ENCODE measurements at places on chromosomes 16 and 17.

DNA sequence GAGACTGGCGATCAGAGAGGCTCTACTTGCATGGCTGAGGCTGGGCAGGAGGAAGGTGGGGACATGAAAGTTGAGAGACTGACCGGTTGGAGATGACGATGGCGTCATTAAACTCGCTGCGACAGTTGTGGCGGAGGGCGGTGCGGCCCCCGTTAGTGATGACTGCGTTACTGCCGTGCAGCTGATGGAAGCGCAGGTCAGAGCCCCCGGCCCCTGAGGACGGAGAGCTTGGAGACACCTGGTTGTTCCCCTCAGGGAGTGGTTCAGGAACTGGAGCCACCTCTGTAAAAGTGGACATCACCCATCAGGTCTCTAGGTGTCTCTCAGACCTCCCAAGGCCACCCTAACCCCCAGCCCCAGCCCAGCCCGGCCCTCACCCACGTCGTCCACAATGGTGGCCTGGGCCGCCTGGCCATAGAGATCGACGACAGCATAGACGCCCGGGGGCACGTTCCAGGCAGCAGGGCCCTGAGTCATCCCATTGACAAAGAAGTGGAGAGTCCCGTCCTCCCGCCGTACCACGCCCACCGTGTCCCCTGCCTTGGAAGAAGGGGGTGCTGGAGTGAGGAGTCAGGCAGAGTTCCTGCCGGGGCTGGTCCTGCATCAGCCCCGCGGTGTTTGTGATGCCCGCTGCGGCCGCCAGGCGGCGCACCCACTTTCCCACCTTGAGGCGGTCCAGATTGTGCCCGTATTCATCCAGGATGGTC is 5.3 kb downstream of the NEURL4 start:
- no peak for DNase-seq

- no peak for DNase-seq
Observed at GRCh38 chr17:10229181-10229580, 30.8 kb upstream of the GAS7 start.

DNA sequence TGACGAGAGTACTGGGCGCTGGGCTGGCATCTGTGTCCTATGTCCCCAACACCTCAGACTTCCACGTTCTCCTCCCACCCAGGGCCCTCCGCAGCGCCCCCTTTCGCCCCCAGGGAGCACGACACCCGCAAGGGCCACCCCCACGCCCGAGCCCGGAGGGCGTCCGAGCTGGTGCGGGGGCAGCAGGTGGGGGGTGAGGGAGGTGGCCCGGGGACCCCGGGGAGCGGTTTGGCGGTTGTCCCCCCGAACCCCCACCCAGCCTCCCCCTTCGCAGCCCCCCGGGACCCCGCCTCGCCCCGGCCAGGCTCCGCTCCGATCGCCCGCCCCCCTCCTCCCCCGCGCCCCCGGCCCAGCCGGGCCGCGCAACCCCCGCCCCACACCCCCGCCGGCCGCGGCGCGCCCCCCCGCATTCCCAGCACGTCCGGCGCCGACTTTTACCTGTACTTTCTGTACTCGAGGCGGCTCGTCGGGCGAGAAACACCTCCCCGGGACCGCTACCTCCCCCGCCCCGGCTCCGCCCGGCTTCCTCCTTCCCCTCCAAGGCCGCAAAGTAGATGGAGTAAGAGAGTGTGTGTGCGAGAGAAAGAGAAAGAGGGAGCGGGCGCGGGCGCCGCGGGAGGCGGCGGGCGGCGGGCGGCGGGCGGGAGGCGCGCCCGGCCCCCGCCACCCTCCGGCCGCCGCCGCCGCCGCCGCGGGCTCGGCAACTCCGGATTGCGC is 901 bp downstream of the CDYL2 start:
- DNase-seq: no peak

GRCh38 chr17:38403491-38403890 is 24.8 kb upstream of the ARHGAP23 start:
- DNase-seq: no peak

DNA sequence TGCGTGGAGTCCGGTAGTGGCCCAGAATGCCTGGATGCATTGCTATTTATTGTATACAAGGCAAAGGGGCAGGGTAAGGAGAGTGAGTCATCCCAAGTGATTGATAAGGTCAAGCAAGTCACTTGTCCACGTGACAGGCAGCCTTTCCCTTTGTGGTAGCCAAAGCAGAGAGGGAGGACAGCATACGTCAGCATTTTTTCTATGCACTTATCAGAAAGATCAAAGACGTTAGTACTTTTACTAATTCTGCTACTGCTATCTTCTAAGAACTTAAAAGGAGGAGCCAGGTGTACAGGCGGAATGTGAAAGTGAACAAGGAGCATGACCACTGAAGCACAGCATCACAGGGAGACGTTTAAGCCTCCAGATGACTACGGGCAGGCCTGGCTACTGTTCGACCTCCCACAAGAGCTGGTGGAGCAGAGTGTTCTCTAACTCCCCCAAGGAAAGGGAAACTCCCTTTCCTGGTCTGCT is 47.9 kb upstream of the ARL4D start:
- no peak for DNase-seq

GRCh38 chr16:12210925-12211869 is 234.7 kb downstream of the SNX29 start:
- no peak for DNase-seq

DNA sequence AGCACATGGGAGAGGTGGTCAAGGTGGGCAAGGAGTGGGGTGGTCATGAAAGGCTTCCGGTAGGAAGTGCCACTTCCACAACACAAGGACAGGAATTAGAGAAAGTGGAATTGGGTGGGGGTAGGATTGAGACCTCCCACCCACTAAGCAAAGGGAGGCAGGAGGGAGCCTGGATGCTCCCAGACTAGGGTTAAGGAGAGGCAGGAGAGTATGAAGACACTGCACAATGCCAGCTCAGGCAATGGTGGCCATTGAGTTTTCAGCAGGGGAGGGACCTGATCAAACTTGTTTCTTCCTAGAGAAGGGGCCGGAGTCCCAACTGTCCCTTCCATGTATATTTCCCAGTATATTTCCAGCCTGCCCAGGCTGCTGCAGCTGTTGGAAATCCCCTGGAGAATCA is 3.1 kb upstream of the RAB11FIP4 start:
- DNase-seq: no peak

GRCh38 chr17:72193391-72194106 is 72.7 kb downstream of the SOX9 start:
- DNase-seq: no peak

GRCh38 chr17:59754552-59754951 is 47.1 kb downstream of the VMP1 start:
- no peak for DNase-seq

DNA sequence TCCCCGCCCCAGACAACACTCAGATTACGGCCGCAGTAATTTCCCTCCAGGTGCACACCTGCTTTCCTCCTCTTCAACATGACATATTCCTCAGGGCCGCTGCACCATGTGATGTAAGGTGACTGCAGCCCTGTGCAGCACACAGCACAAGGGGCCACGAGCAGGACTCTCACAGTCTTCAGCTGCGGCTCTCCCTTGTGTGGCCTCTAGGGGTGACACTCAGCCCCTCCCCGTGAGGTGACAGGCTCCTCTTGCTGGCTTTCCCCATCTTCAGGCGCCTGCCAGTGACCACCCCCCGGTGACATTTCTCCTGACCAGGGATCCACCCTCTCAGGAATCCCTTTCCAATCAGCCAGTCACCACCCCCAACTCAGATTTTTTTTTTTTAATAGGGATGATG is 31.3 kb upstream of the ABCC3 start:
- DNase-seq: no peak

- no peak for DNase-seq
Observed at GRCh38 chr17:14268264-14268663, 31.6 kb upstream of the CDRT15 start.

DNA sequence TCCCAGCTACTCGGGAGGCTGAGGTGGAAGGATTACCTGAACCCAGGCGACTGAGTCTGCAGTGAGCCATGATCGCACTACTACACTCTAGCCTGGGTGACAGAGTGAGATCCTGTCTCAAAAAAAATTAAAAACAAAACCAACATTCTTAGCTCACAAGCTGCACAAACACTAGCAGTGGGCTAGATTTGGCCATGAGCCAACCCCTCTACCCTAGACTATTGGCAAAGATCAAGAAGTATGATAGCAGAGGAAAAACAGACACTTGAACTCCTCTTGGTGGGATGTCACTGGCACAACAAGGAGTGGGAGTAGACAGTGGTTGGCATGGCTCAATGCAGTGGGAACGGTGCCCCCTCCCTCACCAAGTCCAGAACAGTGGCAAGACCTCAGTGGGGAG is 19.6 kb upstream of the RIPOR1 start:
- DNase-seq: no peak

- no peak for DNase-seq
Observed at GRCh38 chr17:9522074-9522473, 53.5 kb downstream of the STX8 start.

DNA sequence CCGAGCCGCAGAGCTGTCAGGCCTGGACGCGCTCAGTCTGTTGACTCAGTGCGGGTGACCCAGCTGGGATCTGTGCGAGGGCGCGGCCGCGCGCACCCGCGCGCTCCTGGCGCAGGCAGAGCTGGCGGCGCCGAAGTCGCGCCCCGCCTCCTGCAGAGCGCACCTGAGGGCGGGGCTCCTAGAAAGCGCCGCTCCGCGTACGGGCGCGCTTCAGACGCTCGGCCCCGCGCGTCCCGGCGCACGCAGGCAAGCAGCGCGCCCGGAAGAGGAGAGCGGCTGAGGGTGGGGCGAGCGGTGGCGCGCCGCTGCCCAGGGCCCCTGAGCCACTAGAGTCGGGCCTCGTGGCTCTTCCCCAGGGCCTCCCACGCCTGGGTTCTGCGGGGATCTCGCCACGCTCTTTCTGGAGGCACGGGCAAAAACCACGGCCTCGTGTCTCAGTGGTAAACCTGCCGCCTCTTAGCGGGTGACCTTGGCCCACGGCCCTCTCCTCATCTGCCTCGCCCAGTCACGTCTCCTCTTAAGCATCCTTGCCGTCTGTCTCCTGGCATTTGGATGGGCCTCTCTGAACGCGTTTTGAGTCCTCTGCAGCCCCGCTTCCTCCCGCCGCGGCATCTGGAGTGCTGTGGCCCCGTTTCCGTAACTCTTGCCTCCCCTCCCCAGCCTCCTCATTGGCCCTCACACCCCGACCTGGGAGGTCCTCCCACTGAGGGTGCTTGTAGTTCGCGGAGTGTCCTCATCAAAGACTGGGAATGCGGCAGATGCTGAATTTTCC is at the start of gene ABCA5:
ABCA5 (minus strand) TSS at position 74 of the 772 bp plus-strand sequence. CDS start 12,718 bp downstream, outside the sequence.
- peak; percentile 74 for DNase-seq

DNA sequence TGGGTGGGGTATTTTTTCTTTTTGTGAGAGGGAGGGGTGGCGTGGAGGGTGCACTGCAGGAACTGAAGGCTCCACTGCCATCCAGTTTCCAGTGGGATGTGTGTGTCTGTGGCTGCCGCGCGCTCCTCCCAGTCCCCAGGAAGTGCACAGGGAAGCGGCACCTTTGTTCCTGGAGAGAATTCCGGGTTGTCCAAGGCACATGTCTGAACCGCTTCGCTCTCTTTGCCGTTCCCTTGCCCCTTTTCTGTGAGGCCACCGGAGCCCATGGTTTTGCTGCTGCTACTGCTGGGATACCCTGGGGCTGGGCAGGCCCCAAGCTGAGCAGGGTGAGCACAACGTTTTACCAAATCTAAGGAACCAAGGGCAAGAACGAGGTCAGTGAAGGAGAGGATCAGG is 19.5 kb downstream of the ACSF3 start:
- DNase-seq: no peak

DNA sequence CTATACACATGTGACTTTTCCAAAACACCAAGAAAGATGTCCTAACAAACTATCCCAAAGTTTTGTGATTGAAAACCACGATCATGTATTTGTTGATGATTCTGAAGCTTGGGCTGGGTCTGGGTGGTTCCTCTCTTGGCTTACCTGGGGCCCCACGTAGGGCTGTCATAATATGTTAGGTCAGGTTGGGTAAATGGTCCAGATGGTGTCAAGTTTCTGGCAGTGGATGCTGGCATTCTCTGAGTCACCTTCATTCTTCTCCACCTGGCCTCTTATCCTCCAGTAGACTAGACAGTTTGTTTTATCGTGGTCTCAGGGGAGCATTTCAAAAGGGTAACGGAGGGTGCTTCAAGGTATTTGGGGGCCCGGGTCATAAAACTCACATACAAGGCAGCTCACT is 39.4 kb downstream of the SYCE1L start:
- DNase-seq: no peak

- no peak for DNase-seq
Observed at GRCh38 chr17:65576939-65577338, 15.5 kb upstream of the AXIN2 start.

- no peak for DNase-seq
Observed at GRCh38 chr17:48462946-48463345, 32.9 kb upstream of the SKAP1 start.

- DNase-seq: no peak
Observed at GRCh38 chr17:27912964-27913363, 19.8 kb upstream of the LYRM9 start.

DNA sequence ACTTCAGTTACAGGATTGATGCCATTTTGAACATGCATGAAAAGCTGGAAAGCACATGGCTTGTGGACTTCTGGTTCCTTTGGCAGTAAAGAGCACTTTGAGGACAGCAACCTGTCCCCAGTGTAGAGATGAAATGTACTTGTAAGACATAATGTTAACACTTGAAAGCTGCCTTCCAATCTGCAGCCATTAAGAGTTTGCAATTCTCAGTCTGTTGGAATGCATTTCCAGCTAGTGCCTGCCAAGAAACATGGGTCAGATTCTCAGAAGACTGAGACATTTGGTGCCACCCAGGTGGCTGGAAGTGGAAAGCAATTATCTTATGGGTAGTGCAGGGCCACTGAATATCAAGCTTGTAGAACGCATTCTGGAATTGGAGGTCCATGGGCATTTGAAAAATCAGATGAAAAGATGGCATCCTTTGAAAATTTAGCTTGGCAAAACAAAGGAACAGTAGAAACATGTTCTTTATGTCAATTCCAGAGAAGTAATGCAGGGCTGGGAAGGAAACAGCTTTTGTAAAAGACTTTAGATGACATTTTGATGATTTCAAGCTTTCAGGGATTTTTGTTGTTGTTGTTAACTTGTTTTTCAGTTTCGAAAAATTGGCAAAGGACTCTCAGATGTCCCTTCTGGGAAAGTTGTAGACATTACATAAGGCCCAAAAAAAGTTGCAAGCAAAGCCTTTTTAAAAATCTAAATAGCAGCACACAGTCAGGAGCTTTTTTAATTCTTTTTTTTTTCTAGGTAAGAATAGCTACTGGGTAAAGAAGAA is 147.0 kb downstream of the ABCA8 start:
- no peak for DNase-seq

DNA sequence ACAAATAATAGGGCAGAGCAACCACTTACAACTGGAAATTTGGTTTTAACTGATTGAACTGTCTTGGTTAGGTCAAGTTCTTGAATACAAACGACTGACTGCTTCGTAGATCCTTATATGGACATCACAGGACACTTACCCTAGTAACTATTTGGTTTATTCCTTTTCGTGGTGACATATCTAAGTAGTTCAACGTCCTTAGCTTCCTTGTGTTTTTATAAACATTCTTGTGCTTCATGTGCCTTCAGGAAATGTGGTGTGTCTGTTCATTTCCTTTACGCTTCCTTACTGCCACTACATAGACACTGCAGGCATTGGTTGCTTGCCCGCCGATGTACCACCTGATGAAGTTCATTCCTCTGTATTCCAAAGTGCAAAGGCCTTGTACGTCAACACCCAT is 59.3 kb downstream of the USP10 start:
- DNase-seq: no peak
